ENCODE measurements at places on chromosomes 16 and 17.

DNA sequence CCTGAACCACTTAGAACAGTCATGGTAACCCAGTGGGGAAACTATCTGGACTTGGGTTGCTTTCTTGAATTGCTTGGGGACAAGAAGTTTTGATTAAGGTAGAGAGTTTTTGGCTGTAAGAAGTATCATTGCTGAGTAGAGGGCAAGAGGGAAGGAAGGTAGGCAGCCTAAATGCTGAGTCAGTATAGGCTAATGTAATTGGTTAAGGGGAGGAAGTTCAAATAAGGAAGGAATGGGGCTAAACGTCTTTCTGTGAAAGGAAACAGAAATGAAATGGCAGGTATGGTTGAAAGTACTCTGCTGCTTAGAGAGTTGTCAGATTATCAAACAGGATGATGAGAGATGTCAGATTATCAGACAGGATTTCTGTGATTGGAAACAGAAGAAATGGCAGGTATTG lies 20.3 kb downstream of the KPNB1 start:
- no peak for DNase-seq

GRCh38 chr16:56305956-56306565 lies 114.8 kb downstream of the GNAO1 start:
- DNase-seq = no peak

GRCh38 chr17:338442-339192 lies 14.0 kb downstream of the RPH3AL start:
- no peak for DNase-seq

DNA sequence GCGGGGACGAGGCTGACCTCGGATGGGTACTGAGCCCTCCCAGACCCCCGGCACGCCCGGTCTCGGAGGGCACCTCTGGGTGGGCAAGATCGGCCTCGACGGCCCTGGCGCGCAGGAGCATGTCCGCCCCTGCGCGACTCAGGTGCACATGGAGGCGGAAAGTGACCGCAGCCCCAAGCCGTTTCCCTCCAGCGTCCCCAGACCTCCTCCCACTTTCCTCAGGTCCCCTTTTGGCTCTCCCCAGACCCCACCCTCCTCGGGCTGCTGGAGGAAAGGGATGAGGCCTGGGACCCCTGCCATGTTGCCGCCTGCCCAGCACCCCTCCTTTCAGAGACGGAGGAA lies 10.0 kb downstream of the RPL19 start:
- DNase-seq = no peak

- no peak for DNase-seq
Observed at GRCh38 chr17:78599419-78599818, 22.2 kb upstream of the DNAH17 start.

DNA sequence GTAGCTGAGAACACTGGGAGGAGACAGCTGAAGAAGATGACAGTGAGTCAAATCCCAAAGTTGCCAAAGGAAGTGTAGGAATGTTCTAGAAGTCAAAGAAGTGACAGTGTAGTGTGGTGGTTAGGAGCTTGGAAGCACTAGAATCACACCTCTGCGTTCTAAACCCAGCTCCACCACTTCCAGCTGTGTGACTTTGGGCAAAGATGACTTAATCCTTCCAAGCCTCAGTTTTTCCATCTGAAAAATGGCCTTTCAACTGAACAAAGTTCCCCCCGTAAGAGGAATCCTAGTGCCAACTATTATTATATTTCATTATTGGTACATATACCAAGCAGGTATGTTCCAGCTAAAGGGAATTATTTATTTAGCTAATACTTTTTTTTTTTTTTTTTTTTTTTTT lies 56.0 kb downstream of the IQCK start:
- DNase-seq = no peak

DNA sequence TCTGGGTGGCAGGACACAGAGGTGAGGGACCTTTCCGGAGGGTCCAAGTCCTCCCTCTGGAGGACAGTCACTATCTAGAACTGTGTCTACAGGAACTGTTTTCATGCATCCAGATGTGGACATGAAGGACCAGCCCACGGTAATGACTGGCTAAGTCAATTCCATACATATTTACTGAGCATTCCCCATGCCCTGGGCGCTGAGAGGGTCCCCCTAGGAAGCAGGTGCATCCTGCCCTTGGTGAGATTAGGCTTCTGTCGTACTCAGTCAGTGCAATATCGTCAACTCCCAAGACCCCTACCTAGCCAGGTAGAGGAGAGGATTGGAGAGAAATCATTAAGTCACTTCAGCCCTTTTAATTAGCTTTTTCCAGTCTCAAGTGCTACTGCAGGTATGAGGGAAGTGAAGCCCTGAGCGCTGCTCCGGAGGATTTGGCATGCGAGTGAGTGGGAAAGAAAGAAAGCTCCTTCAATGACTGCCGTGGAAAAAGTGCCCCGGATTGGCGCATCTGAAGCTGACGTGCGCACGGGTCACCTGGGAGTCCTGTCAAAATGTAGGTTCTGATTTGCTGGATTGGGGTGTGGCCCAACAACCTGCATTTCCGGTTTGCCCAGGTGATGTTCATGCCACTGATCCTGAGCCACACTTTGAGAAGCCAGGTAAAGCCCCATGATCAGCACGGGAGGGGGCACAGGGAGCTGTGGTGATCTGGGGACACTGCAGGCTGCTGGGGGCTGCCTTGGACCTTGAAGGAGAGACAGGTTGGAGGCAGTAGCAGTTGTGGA lies 367.4 kb upstream of the TNRC6C start:
- DNase-seq = no peak

DNA sequence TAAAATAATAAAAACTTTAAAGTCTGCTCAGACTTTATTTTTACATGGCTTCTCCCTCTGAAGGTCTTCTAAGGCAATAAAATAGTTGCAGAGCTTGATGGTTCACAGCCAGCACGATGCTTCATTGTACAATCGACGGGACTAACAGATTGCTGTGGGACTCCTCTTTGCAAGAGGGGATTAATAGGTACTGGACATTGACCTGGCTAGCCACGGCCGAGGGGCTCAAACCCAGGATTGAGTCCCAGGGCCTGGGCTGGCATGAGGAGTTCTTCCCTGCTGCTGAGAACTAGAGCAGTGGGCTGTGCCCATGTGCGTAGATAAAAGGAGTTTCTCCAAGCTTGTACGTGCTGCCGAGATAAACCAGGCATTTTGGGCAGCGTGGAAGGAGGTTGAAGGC lies 23.6 kb upstream of the GAN start:
- no peak for DNase-seq

- no peak for DNase-seq
Observed at GRCh38 chr16:10128397-10129258, 53.6 kb downstream of the GRIN2A start.

DNA sequence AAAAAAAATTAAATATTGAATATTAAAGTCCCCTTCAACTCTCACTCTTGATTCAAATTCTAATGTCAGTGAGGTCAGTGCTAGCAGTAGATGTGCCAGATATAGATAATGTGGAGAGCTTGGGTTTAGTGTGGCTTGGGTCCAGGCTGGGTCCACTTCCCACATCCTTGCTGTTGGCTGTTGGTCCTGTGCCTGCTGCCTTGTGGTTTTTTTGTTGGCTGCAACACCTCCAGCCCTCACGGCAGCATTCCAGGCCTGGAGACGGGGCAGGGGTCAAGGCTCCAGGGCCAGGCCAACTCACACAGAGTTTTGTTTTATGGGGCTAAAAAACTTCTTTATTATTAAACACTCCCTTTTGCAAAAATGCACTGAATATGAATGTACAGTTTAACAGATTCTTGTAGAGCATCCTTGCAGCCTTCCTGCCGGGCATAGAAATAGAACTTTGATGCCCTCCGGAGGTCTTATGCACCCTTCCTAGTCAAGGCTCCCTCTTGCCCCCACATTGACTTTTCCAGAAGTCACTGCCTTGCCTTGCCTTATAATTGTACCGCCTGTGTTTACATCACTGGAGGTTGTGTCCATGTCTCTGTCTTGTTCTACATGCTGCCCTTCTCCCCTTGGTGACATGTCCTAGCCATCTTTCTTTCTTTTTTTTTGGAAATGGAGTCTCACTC lies 25.5 kb upstream of the MYO15B start:
- no peak for DNase-seq

- DNase-seq = no peak
Observed at GRCh38 chr17:37117373-37118142, 168.8 kb downstream of the AATF start.

GRCh38 chr16:55562936-55563335 lies 3.5 kb upstream of the CAPNS2 start:
- DNase-seq = no peak

GRCh38 chr17:4935650-4936049 lies 3.6 kb downstream of the GP1BA start:
- no peak for DNase-seq

- DNase-seq = peak; percentile 89
Observed at GRCh38 chr17:44221084-44221861, 1.8 kb upstream of the UBTF start.

GRCh38 chr16:11136600-11136999 lies 119.4 kb downstream of the SOCS1 start:
- no peak for DNase-seq

DNA sequence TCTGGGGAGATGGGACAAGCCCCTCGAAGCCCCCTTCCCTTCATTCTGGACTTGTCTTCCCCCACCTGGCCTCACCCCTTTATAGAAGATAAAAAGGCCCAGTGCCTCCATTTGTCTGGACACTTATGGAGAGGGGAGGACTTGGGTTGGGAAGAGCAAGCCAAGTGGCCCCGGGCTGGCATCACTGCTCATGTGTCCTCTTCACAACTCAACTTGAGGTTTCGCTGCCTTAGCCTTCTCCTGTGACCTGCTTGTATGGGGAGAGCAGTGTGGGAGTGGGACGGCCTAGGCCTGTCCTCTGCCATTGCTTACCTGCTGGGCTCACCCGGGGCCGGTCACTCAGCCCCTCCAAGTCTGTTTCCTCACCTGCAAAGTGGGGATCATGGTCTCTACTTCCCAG lies 1.4 kb downstream of the PAQR4 start:
- no peak for DNase-seq

GRCh38 chr17:64006361-64007088 lies 8.4 kb downstream of the PRR29 start:
- DNase-seq = no peak

- no peak for DNase-seq
Observed at GRCh38 chr16:9922441-9922840, 259.8 kb downstream of the GRIN2A start.

- DNase-seq = no peak
Observed at GRCh38 chr17:65366102-65366844, 195.2 kb downstream of the AXIN2 start.

- no peak for DNase-seq
Observed at GRCh38 chr17:79943347-79944241, 92.1 kb downstream of the TBC1D16 start.

DNA sequence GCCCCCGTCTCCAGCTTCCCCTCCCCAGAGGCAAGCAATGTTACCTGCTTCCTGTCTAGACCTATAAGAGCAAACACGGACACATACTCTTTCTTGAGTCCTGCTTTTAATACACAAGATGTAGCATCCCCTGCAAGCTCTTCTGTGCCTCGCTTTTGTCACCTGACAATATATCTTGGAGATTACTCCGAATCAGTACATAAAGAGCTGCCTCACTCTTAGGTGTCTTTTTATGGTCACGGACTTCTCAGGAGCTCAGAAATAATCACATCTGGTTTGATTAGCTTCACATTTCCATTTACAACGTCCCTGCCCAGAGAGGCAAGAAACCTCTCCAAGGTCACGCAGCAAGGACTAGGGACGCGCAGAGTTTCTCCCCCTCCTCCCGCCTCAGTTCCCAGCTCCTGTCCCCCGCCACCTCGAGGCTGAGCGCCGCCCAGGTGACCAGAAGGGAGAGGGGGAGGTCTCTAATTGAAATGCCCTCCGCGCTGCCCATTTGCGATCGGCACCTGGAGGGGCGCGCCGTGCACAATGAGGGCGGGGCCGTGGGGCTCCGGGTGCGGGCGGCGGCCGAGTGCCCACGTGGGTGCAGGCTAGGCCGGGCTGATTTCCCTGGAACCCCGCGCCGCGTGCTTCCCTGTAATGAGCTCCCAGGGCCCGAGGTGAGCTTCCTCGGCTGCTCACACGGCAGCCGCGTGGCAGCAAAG lies 13.8 kb upstream of the SEZ6 start:
- no peak for DNase-seq

DNA sequence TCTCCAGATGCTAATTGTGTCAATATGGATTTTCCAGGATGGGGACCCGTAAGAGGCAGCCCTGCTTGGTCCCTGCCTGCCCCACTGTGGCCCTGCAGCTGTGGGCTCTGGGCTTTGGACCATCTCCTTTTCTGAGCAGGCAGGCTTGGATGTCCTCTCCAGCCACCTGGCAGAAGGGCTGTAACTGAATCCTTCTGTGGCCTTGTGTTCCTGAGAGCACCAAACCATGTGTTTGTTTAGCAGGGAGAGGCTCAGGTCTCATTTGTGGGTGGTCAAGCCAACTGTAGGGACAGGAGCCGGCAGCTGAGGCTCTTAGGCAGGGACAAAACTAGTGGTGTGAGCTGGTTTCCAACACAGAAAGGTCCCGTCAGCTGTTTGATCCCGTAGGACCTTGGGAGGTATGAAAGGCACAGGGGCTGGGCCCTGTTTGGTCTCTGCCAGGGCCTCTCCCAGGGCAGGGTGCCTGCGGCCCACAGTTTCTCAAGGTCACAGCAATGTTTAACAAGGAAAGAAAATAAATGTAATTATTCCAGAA lies 18.5 kb downstream of the SEC14L5 start:
- DNase-seq = no peak

DNA sequence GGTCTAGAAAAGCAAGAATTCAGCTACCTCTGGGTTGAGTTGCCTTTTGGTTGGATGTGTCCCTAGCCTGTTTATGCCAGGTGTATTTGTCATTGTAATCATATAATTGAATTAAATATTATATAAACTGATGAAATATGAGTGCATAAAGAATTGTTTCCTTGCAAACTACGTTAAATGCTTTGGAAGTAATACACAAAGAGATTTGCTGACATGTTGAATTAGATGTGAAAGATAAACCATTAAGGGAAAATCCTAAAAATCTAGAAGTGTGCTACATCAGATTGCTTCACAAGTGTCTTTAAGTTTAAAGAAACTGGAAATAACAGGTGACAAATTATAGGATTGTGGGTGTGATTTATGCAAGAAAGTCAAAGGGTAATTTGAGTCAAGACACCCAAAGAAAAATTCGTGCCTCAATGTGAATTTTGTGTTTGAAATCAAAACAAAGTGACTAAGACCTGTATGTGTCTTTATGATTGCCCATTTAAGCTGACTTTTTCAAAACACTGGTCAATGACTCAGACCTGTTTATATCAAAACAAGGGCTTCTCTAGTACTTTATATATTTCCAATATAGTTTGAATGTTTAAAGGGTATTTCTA lies 5.1 kb upstream of the PYY start:
- DNase-seq = no peak

GRCh38 chr16:87339086-87339723 lies 22.0 kb upstream of the C16orf95 start:
- DNase-seq = no peak

DNA sequence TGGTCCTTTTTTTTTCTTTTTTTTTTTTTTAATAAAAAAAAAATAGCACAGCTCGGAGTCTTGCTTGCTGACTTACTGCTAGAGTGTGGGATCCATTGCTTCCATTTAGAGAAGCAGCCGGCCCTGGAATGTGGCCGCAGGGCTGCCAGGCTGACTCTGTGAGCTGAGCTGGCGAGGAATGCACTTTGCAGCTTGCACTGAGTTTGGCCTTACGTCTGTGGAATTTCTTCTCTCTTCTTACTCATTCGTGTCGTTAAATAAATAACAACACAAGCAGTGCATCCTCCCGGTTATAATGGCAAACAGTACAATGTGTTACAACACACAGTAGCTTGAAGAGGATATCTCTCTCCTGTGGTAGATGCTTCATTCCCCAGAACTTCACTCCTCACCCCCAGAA lies 69.2 kb downstream of the PRKCB start:
- peak; percentile 21 for DNase-seq

- DNase-seq = no peak
Observed at GRCh38 chr17:42913522-42913921, 12.9 kb downstream of the G6PC1 start.
